ENCODE measurements at places on chromosomes 2 and 18. TPM values are rescaled to one million over a fixed set of nuclear protein-coding genes. Genes with fewer than 3 reads are reported as not detected.

The KCNIP3 gene
- total RNA-seq = 0.95 TPM

The FHOD3 gene
- total RNA-seq = 0.60 TPM

The RAB6C gene
- total RNA-seq = not detected

The ZNF804A gene
- 0.30 TPM for total RNA-seq

The GAL3ST2 gene
- total RNA-seq = not detected

The CAPN14 gene
- total RNA-seq = not detected

The GRB14 gene
- total RNA-seq = 28.7 TPM

The GREB1 gene
- total RNA-seq = 19.5 TPM

The TAF1B gene
- 6.6 TPM for total RNA-seq

The PMS1 gene
- 8.5 TPM for total RNA-seq

The TXNL1 gene
- 54.6 TPM for total RNA-seq

The KDM3A gene
- 18.3 TPM for total RNA-seq

The DYNAP gene
- total RNA-seq = not detected

DNA sequence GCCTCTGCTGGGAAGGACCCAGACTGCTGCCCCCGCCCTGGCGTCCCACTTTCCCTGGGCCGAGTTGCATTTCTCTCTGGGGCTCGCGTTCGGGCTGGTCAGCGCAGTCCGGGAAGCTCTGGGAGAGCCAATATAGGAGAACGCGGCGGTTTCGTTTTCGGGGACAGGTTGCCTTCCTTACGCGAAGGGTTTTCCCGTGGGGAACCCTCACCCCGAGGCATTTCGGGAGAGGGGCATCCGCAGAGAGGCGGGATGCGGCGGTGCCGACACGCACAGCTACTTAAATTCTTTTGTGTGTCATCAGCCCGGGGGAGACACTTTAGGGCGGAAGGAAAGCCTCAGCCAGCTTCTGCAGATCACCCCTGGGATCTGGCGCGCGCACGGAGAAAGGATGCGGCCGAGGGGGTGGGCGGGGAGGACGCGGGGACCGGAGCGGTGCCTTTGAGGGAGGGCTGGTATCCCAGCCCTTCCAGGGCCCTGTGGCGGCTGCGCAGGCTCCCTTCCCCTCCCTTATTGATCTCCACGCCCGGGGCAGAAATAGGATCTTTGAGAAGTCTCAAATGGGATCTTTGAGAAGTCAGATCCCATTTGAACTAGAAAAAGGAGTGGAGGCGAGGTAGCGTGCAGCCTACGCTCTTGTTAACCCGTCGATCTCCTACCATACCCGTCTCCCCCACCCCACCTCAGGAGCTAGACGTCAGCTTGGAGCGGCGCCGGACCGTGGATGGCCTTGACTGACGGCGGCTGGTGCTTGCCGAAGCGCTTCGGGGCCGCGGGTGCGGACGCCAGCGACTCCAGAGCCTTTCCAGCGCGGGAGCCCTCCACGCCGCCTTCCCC, 1.2 kb downstream of the GATA6 start:
- DNase-seq = peak; percentile 67

GRCh38 chr2:2182551-2183071, 148.5 kb downstream of the MYT1L start:
- no peak for DNase-seq

GRCh38 chr2:217525076-217525475, 477.7 kb downstream of the TNS1 start:
- no peak for DNase-seq

GRCh38 chr2:58042486-58042970, 4.1 kb upstream of the VRK2 start:
- no peak for DNase-seq

- DNase-seq = no peak
Measured at GRCh38 chr2:10427618-10427949, 20.5 kb downstream of the ODC1 start.

GRCh38 chr2:44952143-44952805, 10.8 kb downstream of the SIX3 start:
- peak; percentile 56 for DNase-seq

GRCh38 chr18:79070486-79070885, 1.3 kb downstream of the ATP9B start:
- no peak for DNase-seq

DNA sequence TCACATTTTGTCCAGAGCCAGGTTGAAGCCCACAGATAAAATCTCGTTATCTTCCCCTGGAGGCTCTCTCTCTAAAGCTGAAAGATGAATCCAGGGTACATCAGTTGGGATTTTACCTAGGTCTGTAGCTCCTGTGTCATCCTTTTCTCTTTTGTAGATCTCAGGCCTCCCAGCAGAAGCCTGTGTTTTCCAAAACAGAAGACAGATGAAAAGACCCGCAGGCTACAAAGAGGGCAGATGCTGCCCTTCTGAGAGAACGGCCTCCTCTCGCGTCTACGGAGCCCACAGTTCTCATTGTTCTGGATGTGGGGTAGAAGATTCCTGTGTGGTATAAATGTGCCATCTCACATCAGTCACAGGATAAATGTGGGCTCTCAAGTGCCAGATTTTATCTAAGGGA, 139.5 kb downstream of the SUCLG1 start:
- no peak for DNase-seq

- DNase-seq = no peak
Measured at GRCh38 chr2:182444806-182445205, 18.0 kb upstream of the PDE1A start.

GRCh38 chr2:174870787-174871186, 106.5 kb upstream of the CHRNA1 start:
- DNase-seq = no peak

GRCh38 chr2:228655331-228655730, 473.8 kb upstream of the SPHKAP start:
- no peak for DNase-seq

- DNase-seq = no peak
Measured at GRCh38 chr2:12083713-12084419, 337.4 kb downstream of the LPIN1 start.

DNA sequence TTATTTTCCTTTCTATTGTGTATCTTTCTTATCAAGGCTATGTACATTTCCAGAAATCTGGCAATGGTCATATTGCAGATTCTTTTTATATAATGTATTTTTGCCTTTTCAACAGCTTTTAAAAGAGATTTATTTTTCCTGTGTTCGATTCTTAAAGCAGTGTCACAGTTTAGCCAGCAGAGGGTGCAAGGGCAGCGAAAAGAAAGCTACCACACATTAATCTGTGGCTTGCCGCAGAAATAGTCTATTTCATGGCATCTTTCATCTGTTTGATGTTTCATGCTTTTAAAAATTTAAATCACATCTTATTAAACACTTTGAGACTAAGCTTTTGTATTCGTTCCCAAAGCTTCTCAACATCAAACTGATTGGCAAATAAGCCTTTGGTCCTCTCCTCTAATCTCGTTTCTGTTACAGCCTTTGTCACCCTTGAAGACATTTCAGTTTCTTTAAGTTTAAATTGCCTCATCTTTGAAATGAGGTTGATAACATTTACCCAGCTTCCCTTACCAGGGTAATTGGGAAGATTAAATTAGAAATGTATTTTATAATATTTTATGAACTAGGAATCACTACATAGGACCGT, 73.3 kb downstream of the PIK3C3 start:
- no peak for DNase-seq

DNA sequence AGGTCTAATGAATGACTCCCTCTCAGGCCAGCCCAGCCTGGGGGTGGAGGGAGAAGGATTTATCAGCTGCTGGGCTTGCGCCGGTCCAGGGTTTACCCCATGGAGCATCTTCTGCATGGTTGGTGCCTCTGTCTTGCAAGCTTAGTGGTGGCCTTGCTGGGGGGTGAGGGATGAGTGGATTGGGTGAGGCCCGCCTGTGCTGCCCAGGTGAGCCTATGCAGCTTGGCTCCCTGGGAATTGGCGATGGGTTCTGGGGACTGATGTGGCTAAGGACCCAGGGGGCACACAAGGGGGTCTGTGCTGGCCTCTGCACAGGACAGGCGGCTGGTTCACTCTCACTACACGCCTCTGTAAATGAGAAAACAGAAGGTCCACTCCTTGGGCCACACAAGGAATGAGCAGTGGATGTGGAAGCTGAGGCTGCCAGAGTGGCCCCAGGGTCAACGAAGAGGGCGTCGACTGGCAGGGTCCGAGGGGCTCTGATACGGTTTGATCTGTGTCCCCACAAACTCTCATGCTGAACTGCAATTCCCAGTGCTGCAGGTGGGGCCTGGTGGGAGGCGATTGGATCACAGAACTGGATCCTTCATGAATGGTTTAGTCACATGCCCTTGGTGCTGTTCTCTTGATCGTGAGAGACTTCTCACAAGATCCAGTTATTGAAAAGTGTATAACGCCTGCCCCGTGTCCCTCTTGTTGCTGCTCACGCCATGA, 151.6 kb upstream of the HDAC4 start:
- DNase-seq = no peak

GRCh38 chr2:179449010-179449409, 184.4 kb upstream of the SESTD1 start:
- DNase-seq = no peak

- no peak for DNase-seq
Measured at GRCh38 chr2:233250568-233250967, 905 bp upstream of the ATG16L1 start.

GRCh38 chr2:157182834-157183396, 74.6 kb upstream of the GALNT5 start:
- no peak for DNase-seq

GRCh38 chr2:17757321-17757720, 3.4 kb downstream of the GEN1 start:
- no peak for DNase-seq

GRCh38 chr2:88212251-88212790, 42.2 kb downstream of the THNSL2 start:
- DNase-seq = no peak

DNA sequence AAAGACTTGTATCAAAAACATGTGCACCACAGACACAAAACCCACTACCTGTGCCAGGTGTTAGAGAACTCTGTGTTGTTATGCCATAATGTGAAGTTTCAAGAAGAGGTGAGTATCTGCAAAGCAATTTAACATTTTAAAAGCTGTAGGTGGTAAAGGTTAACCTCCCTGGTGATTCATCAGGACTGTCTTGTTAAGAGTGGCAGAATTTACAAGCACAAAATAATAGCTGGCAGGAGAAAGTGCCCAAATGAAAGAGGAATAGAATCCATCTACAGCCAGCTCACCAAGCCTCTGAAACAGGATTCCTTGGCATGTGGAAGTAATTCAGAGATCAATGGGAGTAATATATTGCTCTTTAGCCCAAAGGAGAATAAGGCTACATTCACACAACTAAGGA, 230.7 kb downstream of the AFF3 start:
- DNase-seq = no peak

- no peak for DNase-seq
Measured at GRCh38 chr2:237309416-237309815, 104.5 kb downstream of the COL6A3 start.

DNA sequence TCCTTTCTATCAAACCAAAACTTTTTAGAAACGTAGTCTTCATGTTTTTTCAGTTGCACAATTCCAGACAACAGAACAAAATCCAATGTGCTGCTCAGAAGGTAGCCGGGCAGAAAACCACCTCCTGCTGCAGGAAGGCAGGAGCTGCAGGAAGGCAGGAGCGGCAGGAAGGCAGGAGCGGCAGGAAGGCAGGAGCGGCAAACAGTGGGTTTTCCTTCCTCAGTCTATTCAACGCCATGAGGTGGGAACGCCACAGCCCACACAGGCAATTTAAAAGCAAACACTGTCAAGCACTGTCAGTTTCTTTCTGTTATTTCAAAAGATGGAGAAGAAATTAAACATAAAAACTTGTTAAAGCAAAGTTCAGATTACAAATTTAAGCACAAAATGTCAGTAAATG, 601.2 kb upstream of the SALL3 start:
- DNase-seq = no peak

- DNase-seq = no peak
Measured at GRCh38 chr2:20146401-20146800, 78.5 kb downstream of the SDC1 start.

- no peak for DNase-seq
Measured at GRCh38 chr2:88416016-88416663, 36.4 kb downstream of the FOXI3 start.

DNA sequence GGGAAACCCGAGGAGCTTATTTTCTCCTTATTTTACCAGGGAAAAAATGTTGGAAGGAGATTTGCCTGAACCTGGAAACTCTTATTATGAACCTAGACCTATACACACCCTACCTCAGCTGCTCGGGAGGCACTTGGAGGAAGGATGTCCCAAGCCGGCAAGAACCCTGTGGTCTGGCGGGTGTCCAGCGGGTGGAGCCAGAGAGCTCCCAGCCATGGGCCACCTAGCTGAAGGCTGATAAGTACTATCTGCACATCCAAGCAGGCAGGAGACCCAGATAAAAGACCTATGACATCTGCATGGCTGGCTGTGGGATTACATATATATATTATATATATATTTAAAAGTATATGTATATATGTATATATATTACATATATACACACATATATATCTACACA, 1.1 kb upstream of the SLC14A1 start:
- DNase-seq = peak; percentile 86

GRCh38 chr2:10404324-10405143, 43.6 kb downstream of the ODC1 start:
- no peak for DNase-seq

DNA sequence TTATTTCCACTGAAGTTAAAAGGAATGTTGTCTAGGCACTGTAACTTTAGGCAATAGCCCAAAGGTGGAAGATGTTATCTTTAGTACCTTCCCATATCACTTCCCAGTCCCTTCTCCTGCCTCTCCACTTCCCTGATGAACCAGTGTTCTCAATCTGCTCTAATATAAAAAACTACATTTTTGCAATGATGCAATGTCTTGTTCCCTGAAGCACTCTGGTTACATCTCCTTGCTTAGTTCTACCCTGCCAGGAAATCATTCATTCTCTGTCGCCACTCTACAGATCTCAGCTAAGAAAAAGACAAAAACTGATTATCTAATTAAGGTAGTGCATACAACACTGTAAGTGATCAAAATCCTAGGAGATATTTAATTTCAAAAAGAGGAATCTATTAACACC, 71.3 kb downstream of the BAZ2B start:
- no peak for DNase-seq

DNA sequence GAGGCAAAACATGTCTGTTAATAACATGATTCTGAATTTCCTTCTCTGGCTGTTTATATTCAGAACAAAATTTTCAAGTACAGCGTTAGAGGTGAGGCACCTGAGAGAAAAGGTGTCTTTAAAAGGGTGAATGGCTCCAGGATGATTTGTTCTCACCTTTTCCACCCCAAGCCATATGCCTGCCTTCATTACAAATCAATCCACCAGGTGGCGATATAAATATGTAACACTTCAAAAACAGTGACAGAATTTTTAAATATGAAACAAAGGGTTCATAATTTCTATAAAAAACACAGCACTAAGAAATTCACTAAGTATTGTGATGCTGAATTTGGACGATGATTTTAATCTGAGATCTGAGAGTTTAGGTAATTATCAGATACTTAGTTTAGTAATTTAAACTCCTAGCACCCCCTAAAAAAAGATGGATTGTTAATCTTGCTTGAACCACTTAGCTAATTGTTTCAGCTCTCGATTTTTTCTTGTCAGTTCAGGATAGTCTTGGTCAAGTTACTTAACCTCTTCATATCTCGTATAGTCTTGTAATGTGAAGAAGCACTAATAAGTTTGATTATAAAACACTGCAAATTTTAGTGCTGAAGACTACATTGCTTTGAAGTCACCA, 528.8 kb downstream of the CPS1 start:
- no peak for DNase-seq
